Activated T-cell treated with anti-CD3 and anti-CD28 coated beads, Interleukin-2, amount 50 U/mL, for 1 hour (primary cell): ENCODE measurements at places on chromosomes 3 and 15.
A peak's percentile ranks its signal among the peaks of the same experiment; 100 is the strongest.

GRCh38 chr3:45950131-45950530, 6.9 kb downstream of the CXCR6 start:
- no peak for DNase-seq

DNA sequence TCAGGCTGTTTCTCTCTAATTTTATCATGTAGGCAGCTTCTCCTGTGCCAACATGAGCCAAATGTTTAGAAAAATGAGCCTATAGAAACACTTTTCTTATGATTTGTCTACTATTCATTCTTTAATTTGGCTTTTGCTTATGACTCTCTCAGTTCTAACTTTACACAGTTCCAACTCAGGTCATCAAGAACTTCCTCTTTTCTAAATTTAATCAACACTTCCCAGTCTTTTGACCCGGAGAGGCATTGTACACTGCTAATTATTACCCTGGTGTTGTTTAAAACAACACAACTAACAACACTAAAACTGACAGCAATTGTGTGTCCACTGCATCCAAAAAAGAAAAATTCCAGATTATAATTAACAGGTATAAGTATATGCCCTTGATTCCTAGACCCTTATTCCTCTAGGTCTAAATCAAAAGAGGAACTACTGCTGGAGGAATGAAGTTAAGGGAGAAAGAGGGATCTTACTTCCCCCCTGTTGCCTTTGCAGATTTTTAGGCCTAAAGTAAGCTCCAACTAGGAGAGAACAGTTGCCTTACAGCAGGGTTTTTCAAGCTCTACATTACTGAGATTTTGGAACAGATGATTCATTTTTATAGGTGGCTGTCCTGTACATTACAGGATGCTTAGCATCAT, 332.2 kb upstream of the GOLIM4 start:
- DNase-seq, result no peak

GRCh38 chr3:154323891-154324738, at the start of gene DHX36:
TSS of gene DHX36 (minus strand) at chr3:154324487. CDS start at chr3:154324416, 71 bp downstream.
- peak; percentile 89 for DNase-seq

DNA sequence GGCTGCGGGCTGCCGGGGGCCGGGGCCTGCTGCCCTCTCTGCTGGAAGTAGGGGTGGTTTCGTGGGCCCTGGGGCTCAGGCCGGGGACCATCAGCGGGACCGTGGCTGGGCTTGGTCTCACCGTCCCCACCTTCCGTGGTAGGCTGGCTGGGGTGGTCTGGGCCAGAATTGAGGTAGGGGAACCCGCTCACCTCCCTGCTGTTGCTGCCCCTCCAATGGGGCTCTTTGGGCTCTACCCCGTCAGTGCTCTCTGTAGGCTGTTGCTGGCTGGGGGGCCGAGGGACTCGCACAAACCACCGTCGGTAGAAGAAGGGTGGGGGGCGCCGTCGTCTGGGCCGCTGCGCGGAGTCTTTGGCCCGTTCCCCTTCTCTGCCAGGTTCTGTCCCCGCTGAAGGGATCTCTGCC, 23.4 kb downstream of the RGMA start:
- no peak for DNase-seq

DNA sequence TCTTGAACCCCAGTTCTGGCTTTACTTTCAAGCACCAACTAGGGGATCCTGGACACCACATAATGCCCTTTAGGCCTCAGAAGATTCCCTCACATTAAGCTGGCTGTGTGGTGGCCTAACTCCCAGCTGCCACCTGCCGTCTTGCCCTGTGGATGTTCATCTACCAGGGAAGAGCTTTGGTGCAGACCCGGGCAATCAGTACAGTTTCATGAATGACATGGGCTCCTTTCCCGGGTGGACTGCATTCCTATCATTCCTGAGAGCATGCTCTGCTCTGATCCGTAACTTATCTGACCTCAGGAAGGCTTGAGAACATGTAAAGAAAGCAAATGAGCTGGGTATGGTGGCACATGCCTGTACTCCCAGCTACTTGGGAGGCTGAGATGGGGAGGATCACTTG, 50.0 kb upstream of the GSK3B start:
- DNase-seq, result no peak

DNA sequence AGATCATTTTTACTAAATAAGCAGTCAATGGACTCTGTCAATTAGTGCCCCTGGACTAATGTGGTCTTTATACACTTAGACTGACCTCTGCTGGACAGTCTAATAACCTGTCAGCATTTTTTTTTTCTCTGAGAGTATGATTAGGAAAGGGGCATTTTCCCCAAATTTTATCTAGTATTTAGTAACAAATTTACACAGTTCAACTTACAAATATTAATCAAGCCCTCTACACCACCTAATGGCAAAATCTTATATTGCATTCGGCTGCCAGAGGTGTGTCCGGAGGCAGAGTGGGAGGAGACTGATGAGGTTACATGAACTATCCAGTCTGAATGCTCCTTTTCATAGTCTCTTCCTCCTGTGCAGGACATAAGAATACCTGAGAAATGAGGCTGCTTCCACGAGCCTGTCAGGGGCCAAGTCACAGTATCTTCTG, 36.0 kb upstream of the COLQ start:
- DNase-seq, result peak; percentile 42

- DNase-seq, result no peak
Measured at GRCh38 chr3:146682171-146682570, 77.0 kb upstream of the PLSCR5 start.

DNA sequence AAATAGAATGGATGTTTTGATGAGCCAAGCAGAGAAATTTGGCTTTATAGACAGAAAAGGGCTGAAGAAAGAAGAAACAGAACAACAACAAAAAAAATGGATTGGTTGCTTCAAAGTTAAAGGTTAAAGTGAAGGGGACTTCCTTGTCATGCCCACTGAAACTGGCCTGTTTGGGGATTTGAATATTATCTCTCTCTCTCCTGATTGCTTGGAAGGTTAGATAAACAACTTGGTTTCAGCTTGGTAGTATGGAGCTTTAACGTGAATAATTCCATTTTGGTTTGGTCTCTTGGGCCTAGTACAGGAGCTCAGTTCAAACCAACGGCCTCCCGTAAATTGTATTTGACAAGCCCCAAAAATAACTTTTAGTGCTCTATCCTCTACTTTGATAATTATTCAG, 70.8 kb upstream of the MBNL1 start:
- no peak for DNase-seq

- DNase-seq, result no peak
Measured at GRCh38 chr3:145175626-145176025, 985.4 kb downstream of the PLOD2 start.

DNA sequence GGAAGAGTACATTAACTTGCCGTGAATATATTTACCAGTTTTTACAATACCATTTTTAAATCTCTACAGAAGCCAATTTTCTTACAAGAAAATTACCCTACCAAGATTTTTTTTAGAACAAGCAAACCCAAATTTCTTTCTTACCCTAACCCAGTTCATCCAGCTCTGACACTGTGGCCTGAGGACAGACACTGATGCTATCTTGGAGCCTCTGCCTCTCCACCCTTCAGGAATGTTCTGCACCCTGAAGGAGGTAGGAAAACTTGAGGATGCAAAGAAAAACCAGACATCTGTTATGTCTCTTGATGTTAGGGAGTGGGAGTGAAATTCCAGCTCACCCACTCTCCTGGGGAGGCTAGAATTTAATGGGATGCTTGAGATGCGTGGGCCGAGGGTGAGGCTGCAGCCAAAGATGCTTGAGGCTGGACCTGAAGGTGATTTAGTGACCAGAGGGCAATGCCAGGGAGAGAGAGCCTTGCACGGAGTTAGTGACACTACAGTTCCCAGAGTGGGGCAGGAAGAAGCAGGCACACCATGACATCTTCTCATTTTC, 69.9 kb downstream of the LIPC start:
- DNase-seq, result no peak

DNA sequence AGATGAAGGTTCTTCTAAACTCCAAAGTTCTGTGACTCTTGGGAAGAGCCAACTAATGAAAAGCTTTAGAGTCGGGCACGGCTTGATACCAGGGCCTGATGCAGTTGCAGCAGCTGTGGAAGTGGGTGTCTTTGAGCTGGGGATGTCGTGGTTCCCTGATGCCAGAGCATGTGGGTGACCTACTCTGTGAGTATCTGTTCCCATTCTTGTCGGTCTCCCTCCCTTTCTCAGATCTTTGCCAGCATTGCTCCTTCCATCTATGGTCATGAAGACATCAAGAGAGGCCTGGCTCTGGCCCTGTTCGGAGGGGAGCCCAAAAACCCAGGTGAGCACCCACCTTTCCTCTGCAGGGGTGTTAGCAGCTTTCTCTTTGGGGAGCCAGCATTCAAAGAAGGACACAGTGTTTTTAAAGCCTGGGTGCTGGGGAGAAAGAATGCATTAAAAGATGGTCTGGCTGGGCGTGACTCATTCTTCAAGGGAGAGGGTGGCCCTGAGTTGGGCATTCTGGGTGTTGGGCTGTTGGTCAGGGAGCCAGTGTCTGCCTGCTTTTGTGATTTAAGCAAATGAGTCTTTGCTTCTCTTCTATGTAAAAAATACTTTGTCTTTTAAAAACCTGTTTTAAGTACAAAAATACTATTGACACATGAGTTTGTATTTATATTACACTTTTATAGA, 13.2 kb upstream of the PODXL2 start:
- DNase-seq, result no peak

- DNase-seq, result no peak
Measured at GRCh38 chr3:162421721-162422120, 925.1 kb downstream of the OTOL1 start.

DNA sequence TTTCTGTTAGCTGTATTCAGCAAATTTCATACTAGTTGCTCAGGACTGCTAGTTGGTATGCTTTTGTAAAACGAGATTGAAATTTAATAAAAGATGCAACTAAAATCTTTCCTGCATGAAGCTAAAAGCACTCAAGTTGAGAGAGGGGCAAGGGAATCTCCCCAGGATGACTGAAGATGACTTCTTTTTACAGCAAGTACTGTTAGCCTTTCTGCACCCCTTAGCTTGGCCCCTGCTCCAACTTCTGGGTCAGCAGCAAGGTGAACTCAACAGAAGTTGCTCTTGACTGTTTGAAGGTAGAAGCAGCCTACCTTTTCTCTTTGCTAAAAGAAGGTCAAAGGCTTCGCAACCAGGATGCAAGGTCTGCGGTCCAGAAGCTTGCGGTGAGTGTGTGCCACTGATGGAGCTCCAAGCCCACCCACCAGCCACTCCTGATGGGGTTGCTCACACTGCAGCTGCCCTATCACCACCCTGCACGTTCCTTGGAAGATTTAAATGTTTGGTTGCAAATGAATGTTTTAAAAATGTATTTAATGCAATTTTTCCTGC, 32.5 kb downstream of the NME9 start:
- no peak for DNase-seq

DNA sequence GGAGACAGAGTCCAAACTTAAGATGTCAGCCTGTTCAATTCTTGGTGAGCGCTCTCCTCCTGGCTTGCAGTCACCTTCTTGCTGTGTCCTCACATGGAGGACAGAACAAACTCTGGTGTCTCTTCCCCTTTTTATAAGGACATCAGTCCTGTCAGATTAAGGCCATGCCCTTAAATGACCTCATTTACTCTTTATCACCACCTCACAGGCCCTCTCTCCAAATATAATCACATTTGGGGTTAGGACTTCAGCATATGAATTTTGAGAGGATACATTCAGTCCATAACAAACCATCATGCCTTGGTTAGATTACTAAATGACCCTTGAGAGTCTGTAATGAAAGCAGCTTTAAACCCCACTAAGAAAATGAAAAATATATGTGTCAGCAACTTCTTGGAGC, 175.2 kb downstream of the TAFA4 start:
- no peak for DNase-seq

- DNase-seq, result no peak
Measured at GRCh38 chr3:22216601-22217000, 465.6 kb upstream of the ZNF385D start.

DNA sequence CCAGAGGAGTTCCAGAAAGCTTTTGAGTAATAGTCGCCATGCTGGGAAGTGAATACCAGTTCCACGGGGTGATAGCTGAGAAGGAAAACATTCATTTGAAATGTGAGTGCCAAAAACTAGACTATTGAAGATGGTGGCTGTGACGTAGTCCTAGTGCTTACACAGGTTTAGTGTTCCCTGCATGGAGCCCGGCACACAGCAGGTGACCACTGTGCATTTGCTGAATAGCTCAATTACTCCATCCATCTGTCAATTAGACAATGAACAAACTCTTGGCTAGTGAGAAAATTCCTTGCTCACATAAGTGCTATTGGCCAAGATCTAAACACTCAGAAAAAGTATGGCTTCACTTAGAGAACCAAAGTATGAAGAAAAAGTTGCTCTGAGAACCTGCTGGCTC, 448.1 kb upstream of the WNT5A start:
- DNase-seq, result no peak

- DNase-seq, result no peak
Measured at GRCh38 chr3:191169566-191169965, 29.5 kb upstream of the OSTN start.

GRCh38 chr3:27658741-27659140, 63.4 kb downstream of the EOMES start:
- no peak for DNase-seq

DNA sequence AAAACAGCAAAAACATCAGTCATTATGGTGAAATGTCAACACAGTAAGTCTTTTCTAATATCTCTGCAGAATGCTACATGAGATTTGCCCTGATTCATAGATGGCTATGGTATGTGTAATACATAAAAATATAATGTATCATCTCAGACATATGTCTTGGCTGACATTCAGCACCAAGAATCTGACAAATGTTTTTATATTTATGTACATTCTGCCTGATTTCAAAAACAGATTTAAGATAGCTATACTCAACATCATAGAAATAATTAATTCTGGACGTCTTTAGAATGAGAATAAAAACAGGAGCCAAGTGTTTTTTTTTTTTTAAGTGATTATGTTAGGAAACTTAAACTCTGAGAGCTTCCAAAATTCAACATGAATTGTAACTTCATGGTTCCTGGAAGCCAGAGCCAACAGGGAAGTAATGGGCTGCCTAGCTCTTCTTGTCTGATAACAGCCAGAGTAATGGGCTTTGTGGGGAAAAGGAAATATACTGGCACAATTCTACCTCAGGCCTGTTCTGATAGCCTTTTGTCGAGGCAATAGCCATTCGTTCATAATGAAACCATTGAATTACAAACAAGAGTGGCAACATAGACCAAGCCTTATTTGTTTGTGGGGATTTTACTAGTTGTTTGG, 184.4 kb downstream of the VGLL4 start:
- no peak for DNase-seq

DNA sequence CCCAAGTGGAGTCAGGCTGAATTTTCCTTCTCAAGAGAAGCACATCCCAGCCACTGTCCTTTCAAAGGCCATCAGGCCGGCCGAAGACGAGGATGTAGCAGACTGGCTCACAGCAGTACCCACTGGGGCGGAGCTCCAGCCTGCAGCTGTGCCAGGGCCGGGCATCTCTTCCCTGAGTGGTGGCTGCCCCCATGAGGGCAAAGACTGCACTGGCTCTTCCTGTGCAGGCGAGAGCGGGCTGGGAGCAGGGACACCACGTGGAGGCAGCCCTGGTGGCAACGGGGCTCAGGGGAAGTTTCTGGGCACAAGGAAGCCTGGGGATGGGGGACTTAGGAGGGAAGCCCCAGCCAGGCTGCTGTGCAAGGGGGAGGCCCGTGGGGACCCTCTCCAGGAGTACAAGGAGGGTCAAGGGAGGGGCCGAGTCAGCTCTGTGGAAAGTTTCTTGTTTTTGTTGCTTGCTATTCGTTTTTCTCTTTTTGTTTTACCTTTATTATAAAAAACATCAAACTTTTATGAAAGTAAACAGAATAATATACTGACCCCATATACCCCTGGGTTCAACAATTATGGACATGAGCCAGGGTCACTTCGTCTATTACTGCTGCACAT, 66.1 kb downstream of the RPN1 start:
- peak; percentile 27 for DNase-seq

GRCh38 chr3:127073941-127074820, 91.3 kb downstream of the PLXNA1 start:
- DNase-seq, result no peak

- no peak for DNase-seq
Measured at GRCh38 chr15:41961001-41961518, 11.3 kb downstream of the EHD4 start.

- DNase-seq, result no peak
Measured at GRCh38 chr3:44883213-44883955, 9.0 kb downstream of the TGM4 start.
